Stimulated activated CD4-positive, alpha-beta T cell treated with anti-CD3 and anti-CD28 coated beads, TNF-alpha, amount 100 ng/mL, for 24 hours (primary cell): ENCODE measurements at places on chromosomes 1 and 21.

- peak; percentile 8 for DNase-seq
Observed at GRCh38 chr1:93817819-93818569, 61.0 kb downstream of the DNTTIP2 start.

DNA sequence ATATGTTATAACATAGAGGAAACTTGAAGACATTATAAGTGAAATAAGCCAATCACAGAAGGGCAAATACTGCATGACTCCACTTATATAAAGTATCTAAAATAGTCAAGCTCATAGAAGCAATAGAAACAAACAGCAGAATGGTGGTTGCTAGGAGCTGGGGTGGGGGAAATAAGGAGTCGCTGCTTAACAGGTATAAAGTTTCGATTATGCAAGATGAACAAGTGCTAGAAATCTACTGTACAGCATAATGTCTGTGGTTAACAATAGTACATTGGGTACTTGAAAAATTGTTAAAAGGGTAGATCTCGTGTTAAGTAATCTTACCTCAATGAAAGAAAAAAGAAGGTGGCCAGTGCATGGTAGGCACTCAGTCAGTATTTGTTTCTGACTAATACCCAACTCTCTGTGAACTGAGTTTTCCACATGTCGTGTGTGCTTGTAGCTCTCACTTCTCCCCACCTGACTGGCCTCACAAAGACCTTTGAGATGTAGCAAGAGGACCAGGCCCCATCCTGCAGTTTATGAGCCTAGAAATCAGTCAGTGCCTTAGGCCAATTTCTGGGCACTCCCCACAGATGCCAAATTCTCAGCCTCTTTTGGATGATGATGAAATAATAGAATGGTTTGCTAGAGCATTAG lies 14.7 kb upstream of the SPRR5 start:
- DNase-seq, result no peak

DNA sequence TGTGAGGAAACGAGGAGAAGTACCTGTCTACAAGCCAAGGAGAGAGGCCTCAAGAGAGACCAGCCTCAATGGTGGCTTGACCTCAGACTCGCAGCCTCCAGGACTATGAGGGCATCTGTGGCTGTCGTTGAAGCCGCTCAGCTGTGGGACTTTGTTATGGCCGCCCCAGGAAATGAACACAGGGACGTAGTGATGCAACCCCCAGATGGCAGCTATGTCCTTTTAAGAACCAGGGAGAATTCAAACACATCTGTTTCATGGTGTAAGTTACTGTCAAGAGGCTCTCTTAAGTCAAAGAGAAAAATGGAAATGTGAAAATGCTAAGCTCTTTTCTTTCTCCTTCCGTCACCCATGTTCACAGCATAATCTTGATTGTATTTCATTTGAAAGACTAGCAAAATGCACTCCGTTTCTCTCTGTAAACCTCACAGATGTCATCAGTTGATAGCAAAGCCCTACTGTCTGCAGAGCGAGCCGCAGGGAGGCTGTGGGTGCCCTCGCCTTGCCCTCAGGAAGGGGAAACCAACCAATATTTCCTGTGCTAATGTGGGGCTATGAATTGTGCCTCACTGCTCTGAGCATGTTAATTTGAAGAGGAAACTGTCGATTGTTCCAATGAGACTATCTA lies 21.3 kb downstream of the UBASH3A start:
- peak; percentile 64 for DNase-seq

DNA sequence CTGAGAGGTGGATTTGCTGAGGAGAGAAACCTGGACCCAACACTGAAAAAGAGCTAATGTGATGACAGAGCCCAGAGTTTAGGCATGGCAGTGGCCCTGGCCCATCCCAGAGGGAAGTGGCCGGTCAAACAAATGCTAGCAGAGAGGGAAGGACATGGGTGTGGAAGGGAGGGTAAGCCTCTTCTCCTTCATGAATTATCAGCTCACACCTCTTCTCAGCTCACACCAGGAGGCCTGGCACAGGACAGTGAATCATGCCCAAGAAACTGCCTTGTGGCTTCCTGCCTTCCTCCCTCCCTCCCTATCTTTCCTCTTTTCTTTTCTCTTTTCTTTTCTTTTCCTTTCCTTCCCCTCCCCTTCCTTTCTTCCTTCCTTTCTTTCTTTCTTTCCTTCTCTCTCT lies 1.3 kb upstream of the SPRR3 start:
- DNase-seq, result no peak

- DNase-seq, result peak; percentile 73
Observed at GRCh38 chr1:6486433-6487011, 4.9 kb downstream of the PLEKHG5 start.

- no peak for DNase-seq
Observed at GRCh38 chr1:45393718-45394302, 53.6 kb upstream of the MUTYH start.

GRCh38 chr1:241391926-241392710 lies 35.1 kb upstream of the RGS7 start:
- DNase-seq, result no peak

DNA sequence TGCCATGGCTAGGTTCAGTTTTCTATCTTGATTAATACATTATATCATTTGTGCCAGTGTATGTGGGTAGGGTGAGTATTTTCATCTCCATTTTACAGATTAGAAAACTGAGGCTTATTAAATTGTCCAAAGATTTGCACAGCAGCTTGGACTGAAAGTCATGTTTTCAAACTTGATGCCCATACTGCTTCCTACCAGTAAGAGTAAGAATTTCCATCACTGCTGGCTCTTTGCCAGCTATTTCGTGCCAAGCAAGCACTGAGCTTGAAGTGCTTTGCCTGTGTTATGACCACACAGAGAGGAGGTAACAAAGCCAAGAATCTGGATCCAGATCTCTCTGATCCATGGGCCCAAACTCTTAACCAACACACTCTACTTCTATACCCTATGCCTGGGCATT lies 295.0 kb downstream of the VAV3 start:
- DNase-seq, result no peak

- no peak for DNase-seq
Observed at GRCh38 chr1:36709869-36710481, 227.3 kb upstream of the CSF3R start.

GRCh38 chr1:2320760-2321667 lies 70.3 kb downstream of the MORN1 start:
- no peak for DNase-seq

- no peak for DNase-seq
Observed at GRCh38 chr1:213934649-213935048, 53.1 kb upstream of the PROX1 start.

DNA sequence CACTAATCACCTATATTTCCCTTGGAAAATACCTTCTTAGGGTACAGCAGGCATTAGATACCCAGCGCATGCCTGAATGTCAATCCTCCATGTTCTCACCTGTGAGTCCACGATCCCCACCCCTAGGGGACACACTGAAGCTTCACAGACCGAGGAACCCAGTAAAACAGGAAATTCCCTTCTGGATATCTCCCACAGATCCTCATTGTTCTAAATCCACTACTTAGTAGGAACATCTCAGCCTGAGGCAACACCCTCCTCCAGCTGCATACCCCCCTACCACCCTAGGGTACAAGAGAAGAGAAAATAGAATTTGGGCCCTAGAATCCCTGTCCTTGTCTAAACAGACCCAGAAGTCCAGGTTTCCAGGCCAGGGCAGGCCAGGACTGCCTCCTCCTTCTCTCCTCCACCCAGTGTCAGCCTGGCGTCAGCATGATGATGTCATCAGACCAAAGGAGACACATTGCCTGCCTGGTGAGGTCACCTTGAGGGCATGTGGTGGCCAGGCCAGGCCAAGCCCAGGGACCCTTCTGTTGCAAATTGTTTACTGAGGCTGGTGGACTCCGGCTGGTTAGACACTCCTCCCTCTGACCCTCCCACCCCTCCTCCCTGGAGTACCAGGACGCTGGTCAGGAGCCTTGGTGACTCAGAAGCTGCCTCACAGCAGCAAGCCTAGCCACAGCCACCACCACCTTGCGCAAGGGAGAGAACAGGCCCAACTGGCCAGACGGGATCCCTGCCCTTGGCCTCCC lies 6.2 kb downstream of the NECTIN4 start:
- DNase-seq, result no peak

- DNase-seq, result no peak
Observed at GRCh38 chr1:12594966-12595756, 22.8 kb downstream of the DHRS3 start.

DNA sequence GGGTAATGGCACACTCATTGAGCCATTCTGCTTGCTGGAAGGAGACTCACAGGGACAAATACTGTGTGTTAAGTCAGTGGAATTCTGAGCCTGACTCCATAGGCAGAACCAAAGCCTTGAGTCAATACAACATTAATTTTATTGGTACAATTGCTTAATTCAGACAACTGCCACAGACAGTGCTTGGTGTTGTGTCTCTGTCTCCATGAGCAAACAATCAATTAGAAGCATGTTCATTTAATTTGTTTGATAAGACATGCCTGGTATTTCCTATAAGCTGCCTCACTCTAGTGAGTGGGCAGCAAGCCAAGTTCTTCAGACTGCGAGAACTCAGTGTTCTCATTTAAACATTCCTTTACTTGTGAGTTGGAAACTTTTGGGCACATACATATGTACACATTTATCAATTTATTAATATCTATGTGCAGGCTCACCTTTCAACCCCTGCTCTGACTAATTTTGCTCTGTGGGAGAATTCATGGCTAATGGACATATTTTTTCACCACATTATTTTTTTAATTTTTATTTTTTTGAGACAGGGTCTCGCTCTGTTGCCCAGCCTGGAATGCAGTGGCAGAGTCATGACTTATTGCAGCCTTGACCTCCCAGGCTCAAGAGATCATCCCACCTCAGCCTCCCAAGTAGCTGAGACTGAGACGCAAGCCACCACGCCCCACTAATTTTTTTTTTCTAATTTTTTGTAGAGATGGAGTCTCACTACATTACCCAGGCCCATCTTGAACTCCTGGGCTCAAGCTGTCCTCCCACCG lies 4.5 kb upstream of the SRSF10 start:
- DNase-seq, result no peak

DNA sequence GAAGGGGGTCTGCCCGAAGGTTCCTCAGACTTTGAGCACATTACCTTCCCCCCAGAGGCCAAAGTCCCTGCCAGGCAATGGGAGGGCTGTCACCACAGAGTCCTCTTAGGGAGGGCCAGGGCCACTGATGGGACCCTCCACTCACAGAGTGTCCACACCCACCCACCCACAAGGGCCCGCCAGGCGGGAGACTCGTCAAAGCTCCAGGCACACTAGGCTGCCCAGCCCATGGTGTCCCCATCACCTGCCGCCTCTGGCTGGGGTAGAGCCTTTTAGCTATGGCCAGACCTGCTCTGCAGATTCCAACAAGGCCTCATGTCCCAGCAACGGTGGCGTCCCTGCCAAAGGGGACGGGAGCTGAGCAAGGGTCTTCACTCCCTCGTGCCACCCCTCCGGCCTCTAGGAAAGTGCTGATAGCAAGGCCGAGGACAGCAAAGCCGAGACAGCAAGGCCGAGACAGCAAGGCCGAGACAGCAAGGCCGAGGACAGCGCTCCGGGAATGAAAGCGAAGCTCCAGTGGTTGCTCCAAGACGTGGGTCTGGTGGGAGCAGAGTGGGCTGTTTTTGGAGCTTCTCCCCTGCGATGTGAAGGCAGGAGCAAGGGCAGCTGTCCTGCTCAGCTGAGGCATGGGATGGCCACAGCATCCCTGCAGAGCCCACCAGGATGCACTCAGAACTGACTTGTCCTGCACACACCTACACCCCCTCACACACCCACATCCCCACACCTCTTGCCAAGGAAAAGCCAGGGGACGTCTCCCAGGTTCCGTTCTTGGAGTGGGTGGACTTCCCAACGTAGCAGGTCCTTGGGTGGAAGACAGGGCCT lies 123.4 kb downstream of the CRYAA start:
- DNase-seq, result no peak

GRCh38 chr1:79042117-79042516 lies 35.6 kb upstream of the ADGRL4 start:
- DNase-seq, result no peak
